CD4-positive, CD25-positive, alpha-beta regulatory T cell (primary cell): ENCODE measurements at places on chromosomes 2 and 18. TPM values are rescaled to one million over a fixed set of nuclear protein-coding genes. Genes with fewer than 3 reads are reported as not detected.
A peak's percentile ranks its signal among the peaks of the same experiment; 100 is the strongest.

The ACADL gene
- total RNA-seq = not detected

DNA sequence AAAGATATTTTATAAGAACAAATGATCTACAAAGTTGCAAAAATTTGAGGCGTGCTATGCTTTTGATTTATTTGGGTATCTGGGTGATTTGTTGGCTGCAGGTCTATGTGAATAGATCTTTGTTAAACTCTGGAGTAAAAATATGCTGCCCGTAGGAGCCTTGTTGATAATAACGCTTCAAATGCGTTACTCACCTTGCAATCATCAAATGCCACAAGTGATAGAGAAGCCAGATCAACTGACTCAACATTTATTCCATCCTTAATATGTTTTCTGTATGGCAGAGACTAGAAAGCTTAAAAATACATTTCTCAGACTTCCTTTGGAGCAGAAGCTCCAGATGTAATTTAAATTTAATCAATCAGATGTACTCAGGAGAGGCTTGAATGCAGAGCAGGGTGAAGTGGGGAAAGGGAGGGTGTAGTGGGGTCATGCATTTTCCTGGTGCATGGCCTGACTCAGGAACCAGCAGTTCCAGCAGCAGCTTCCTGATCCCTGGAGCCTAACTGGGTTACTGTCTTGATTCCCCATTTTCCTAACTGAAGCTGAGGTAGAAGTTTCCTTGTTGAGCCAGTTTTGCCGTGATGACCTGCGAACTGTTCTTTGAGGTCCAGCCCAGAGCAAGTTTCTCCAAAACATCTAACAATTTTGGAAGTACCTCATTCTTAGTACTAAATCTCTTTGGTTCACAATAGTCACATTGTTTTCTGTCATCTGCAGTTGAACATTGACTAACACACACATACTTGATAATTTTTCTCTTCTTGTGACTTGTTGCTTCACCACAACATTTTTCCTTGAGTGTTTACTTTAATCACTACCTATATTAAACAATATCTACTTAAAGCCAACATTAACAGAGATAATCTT, 284.7 kb upstream of the CWC22 start:
- DNase-seq = no peak

DNA sequence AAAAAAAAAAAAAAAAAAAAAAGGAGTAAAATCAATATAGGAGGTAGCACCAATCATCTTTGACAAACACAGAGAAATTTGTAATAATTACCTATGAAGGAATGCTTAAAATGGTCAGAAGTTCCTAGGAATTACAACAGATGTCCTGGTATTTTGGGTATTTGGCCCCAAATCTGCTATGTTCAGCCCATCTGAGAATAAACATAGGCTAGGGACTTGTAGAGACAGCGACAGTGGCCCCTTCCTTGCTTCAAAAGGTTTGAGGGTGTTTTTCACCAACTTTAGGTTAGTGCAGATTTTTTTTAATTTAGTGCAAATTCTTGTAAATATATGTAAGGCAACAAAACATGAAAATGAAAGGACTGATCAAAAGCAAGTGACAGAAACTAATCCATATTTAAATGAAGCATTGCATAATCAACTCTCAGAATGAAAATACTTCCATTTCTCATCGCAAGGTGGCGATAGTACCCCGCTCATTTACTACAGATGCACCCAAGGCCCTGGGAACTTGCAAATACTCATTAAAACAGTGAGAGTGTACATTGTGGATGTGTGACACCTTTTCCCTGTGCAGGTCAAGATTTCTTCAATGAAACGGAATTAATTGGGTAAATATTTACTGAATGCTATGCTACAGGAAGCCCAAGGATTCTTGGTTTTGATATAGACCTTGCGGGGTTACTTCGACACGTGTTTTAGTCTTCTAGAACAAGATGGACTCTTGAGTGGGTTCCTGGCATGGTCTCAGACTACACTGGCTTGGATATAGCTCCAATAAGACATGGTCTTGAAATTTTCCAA, 44.6 kb downstream of the FAM124B start:
- DNase-seq = peak; percentile 36

DNA sequence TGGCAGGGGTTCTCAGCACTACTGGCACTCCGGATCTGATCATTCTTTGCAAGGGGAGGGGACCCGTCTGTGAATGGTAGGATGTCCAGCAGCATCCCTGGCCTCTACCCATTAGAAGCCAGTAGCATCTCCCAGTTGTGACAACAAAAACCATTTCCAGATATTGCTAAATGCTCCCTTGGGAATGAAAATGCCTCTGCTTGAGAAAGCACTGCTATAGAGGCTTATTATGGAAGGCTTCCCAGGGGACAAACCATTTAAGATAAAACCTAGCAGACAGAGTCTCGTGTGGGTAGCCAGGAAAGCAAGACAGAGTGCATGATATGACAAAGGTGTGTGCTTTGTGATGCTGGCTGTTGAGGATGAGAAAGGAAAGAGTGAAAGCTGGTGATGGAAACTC, 273.7 kb downstream of the TMX3 start:
- DNase-seq = no peak

DNA sequence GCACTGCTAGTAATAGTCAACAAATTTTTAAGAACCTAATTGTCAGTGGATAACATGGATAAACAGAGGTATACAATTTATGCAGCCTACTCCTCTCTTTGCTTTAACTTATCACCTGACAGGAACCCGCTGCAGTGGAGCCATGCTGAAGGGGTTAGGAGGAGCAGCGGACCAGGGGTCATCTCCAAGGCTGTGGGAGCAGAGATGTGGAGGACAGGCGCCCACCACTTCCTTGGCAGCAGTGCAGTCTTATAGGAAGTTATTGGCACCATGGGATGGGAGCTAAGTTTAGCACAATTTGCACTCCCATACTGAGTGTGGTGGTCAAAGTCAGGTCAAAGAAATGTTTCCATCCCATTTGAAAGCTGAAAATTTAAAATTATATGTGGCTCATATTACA, 35.6 kb downstream of the HDLBP start:
- DNase-seq = no peak

GRCh38 chr2:218662827-218663226, 3.3 kb downstream of the BCS1L start:
- no peak for DNase-seq

DNA sequence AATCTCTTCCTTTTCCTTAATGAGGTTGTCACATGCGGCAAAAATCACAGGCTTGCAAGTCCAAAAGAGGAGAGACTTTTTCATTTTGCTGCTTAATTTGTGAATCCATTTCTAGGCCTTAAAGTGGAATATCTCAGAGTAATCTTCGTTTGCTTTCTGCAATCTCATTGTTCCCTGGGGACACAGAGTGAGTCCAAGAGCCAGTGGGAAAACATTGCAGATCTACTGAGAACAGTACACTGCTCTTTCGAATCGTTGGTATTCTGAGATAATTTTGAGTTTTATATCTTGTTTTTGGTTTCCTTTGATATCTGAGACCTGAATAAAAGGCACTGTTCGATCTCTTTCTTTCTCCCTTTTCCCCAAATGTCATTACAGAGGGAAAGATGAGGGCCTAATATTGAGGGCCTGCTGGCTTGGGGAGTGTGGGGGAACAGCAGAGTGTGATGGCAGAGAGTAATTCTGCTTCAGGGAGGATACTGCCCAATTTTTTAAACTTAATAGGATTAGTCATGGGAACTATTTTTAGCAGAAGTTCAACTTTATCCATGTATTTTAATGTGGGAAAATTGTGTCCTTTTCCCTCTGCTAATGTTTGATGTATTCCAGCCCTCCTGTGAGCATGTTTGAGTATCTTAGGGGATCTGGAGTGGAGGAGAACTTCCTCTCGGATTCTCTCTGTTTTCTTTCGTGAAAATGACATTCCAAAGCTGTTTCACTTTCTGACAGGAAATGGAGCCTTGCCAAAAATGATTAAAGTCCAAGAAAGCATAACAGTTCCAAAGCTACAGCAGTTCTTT, 418.2 kb upstream of the ZEB2 start:
- DNase-seq = no peak

DNA sequence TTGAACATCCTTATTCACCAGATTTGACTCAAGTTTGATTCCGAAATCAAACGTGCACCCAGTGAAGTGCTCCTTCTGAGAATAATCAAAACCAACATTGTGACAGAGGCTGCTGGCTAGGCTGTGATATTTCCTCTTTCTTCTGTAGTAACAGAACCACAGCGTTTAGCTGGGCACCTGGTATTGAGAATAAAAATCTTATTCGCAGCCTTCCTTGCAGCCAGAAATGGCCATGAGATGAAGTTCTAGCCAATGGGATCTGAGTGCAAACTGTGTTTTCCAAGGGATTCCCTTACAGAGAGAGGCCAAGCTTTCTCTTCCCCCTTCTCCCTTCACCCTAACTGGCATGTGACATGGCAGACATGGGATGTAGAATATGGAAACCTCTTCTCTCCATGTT, 51.7 kb downstream of the TMEM163 start:
- DNase-seq = no peak

The VWA3B gene
- total RNA-seq = not detected

DNA sequence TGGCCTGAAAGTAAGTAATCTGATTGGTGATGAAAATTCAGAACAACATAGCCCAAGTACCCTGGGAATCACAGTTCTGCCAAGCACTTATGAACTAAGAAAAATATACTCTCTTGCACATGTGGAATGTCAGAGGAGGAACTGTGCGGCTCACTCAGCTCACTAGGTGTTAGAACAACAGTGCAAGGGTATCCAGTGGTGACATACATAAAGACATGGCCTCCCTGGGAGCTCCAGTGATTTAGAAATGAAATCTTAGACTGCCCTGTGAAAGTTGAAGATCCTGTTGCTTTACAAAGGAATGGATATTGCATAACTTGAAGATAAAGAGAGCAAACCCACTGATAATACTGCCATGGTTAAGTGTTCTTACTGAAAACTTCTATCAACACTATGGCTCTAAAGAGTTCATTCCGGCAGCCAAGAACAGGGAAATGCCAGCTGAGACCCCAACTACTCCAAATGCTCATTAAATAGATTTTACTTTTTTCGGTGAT, 246.2 kb downstream of the ARHGAP15 start:
- DNase-seq = no peak

- peak; percentile 36 for DNase-seq
Observed at GRCh38 chr2:68465081-68465916, 1.8 kb downstream of the FBXO48 start.

DNA sequence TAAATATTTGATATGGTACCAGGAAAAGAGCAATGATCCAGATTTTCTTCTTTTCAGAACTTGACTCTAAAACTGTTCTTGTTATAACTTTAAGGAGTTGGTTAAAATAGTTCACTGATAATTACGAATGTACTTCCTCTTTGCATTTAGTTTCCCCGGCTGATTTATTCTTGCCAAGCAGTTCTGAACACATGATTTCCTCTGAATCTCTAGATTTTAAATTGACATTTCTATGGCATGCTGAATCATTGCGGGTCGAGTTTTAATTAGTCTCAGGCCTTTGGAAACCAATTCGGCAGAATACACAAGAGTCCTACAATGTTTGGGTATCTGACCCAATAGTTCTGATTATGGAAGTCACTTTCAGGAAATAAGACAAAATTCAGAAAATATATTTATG, 37.3 kb upstream of the DNAH7 start:
- DNase-seq = no peak

The PTPRM gene
- 3.6 TPM for total RNA-seq

GRCh38 chr2:65655000-65655399, 222.6 kb upstream of the SPRED2 start:
- DNase-seq = no peak

- DNase-seq = no peak
Observed at GRCh38 chr2:144357623-144358373, 162.1 kb downstream of the ZEB2 start.

The UGP2 gene
- total RNA-seq = 118 TPM

The RIT2 gene
- not detected for total RNA-seq

GRCh38 chr2:205556357-205556756, 125.9 kb upstream of the NRP2 start:
- no peak for DNase-seq

GRCh38 chr2:126303113-126303512, 352.8 kb upstream of the GYPC start:
- DNase-seq = no peak

DNA sequence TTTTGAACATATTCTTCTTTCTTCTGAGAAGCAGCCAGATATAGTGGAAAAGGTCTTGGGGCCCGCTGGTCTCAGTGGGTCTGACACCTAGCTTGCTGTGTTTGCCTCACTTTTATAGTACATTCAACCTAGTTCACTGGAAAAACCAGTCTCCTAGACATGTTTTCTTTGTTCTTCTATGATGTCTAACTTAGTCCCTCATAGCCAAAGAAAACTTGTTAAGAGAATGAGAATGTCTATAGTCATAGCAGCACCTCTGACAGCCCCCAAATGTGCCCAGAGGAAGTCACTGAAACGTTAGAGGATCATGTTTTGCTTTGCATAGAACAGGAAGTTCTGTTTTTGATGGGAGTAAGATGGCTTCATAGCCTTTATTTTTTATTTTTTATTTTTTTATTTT, 40.3 kb downstream of the TNFRSF11A start:
- no peak for DNase-seq

DNA sequence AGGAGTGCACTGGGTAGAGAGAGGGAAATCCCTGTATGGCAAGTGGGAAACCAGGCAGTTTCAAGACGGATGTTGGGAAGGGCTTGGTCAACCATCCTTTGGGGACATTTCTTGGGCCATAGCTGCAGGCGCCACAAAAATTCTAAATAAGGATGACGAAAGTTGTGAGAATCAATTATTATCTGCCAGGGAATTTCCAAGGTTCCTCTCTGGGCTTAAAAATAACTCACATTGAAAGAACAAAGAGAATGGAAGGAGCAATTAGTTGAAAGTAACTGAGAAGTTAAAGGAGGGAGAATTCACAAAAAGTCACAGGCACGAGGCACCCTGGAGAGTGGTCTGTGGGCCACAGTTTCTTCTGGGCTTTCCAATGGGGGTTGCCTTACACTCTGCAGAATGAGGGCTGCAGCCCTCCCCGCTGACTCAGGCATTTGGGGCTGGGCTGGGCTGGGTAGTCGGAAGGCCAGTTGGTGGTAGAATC, 195.7 kb downstream of the SMAD7 start:
- DNase-seq = no peak

GRCh38 chr2:19774805-19775176, 127.0 kb downstream of the TTC32 start:
- DNase-seq = no peak

The BMP10 gene
- total RNA-seq = 0.57 TPM

The PER2 gene
- 29.7 TPM for total RNA-seq

The RUFY4 gene
- total RNA-seq = 2.1 TPM

GRCh38 chr18:23593720-23594119, 7.4 kb upstream of the NPC1 start:
- DNase-seq = no peak

DNA sequence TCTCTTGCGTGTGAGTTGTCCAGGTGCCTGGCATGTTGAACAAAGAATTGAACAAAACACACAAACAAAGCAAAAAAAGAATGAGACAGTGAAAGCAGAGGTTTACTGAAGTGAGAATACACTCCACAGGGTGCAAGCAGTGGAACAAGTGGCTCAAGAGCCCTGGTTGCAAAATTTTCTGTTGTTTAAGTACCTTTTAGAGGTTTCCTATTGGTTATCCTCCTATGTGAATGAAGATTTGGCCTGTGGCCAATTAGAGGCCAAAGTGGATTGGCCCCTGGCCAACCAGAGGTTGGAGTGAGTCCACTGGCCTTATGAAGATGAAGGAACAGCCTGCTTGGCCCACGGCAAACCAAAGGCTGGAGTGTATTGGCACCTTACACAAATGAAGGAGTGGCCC, 1188.5 kb upstream of the NRXN1 start:
- no peak for DNase-seq

The FAP gene
- not detected for total RNA-seq

- DNase-seq = peak; percentile 53
Observed at GRCh38 chr18:45384137-45384961, 230.9 kb upstream of the SLC14A2 start.

The MEMO1 gene
- 54.2 TPM for total RNA-seq

GRCh38 chr2:236852977-236853374, 232.7 kb upstream of the COPS8 start:
- DNase-seq = no peak

The MRO gene
- not detected for total RNA-seq
